GM12892 (cell line): ENCODE measurements at places on chromosomes 16 and 17.

- no peak for DNase-seq
Measured at GRCh38 chr17:40486522-40487370, 14.7 kb downstream of the TNS4 start.

DNA sequence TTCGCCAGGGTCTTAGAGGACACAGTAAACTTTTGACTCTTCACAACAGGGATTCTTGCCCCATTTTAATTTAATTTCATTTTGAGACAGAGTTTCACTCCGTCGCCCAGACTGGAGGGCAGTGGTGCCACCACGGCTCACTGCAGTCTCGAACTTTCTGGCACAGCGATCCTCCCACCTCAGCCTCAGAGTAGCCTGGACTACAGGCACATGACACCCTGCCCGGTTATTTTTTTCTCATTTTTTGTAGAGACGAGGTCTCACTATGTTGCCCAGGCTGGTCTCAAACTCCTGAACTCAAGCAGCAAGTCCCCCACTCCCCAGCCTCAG lies 329 bp upstream of the NLE1 start:
- no peak for DNase-seq

DNA sequence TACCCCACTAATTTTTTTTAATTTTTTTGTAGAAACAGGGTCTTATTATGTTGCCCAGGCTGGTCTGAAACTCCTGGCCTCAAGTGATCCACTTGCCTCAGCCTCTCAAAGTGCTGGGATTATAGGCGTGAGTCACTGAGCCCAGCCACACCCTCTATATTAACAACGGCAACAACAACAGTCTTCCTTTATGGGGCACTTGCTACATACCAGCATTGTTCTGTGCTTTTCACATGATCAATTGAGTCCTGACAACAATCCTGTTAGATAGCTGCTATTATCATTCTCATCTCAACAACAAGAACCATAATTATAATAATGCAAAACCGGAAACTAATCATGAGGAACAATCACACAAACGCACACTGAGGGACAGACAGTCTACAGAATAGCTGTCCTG lies 12.6 kb upstream of the ARL5C start:
- DNase-seq, result no peak

- DNase-seq, result no peak
Measured at GRCh38 chr17:48051283-48051682, 3.1 kb downstream of the NFE2L1 start.

DNA sequence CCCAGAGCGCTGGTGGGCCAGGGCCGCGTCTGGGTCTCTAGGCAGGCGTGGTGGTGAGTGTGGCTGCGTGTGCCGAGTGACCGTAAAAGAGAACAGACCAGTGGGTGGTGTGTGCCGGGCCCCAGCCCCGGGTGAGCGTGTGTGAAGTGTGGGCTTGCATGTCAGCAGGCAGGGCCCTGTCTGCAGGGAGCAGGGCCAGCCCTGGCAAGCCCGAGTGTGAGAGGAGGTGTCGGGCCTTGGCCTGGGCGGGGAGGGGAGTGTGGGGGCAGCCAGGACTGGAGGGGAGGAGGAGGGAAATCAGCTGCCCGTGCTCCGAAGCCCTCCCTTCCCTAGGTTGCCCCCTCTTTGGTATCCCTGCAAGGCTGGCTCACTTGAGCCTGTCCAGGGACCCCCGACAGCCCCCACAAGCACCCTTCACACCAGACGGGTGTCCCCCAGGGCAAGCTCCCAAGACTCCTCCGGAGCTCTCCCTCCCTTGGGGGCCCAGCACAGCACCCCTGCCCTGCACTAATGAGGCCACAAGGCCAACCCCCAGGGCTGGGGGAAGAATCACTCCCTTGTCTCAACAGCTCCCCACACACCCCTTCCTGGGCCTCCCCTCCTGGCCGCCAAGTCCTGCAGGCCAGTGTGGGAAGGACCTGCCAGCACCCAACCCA lies 1.9 kb downstream of the USH1G start:
- no peak for DNase-seq

GRCh38 chr17:80198144-80198661 lies 21.9 kb downstream of the SGSH start:
- no peak for DNase-seq

GRCh38 chr17:13996748-13997147 lies 72.6 kb upstream of the COX10 start:
- DNase-seq, result no peak

DNA sequence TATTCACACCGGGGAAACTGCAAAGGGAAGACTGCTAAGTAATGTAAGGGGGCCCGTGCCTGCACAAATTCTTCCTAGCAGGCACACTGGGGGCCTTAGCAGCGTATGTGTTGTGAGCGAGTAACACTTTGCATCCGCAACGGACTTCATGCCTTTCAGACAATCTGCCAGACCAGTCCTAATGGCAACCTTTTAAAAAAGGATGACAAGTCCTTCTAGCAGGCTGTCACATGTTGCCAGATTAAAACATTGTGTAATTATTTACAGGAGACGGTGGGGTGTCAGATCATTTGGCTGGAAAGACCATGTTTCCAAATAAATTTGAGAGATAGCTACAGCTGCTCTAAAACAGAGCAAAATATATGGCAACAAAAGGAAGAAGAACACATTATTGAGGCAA lies 46.1 kb downstream of the CPPED1 start:
- DNase-seq, result no peak
